Stimulated activated CD8-positive, alpha-beta memory T cell treated with anti-CD3 and anti-CD28 coated beads, Interleukin-7, amount 100 ng/mL, for 24 hours (primary cell): ENCODE measurements at places on chromosomes 2 and 18.

DNA sequence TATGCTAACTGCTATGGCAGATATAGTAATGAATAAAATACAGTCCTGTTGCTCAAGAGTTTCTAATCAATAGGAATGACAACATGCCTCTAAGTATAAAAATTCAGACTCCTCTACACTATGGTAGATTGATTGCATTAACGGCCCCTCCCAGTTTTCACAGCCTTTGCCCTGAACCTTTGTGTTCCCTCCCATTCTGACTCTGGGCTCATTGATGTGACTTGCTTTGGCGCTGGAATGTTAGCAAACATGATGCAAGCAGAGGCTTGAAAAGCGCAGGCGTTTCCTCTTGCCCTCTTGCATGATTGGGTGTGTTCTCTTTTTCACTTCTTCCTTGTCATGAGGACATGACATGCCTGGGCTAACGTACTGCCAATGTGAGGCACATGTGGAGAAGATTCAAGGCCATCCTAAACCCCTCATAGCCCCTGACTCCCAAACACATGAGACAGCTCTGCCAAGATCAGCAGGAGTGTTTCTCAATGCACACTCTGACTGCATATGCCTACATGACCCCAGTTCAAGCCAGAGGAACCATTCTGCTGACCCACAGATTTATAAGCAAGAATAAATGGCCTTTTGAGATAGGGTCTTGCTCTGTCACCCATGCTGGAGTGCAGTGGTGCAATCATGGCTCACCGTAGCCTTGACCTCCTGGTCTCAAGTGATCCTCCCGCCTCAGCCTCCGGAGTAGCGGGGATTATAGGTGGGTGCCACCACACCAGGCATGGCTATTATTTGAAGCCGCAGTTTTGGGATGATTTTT, 49.7 kb upstream of the CD28 start:
- DNase-seq: no peak

DNA sequence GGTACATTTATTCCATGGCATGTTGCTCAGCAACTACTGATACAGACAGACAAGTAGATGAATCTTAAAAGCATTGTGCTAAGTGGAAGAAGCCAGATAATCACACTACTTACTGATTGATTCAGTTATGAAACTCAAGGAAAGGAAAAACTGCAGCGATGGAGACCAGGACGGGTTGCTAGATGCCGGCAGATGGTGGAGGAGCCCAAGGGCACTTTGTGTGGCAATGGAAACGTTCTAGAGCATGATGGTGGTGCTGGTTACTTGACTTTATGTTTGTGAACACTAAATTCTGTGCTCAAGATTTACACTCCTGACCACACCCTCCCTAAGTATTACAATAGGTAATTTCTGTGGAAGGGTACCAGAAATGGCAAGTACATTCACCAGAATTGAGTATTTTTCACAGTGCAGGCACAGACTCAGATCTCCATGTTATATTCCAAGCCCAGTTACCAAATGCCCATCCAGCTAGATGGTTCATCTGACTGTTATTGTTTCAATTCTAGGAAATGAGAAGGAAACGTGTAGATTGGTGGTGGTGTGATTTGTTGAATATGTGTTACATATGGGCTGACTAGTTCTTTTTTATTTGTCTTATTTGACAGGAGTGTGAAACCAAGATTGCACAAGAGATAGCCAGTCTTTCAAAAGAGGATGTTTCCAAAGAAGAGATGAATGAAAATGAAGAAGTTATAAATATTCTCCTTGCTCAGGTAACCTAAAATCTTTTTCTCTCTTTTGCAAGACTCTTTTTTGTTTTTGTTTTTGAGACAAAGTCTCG, 55.1 kb downstream of the RALBP1 start:
- no peak for DNase-seq

- no peak for DNase-seq
These were observed 32.2 kb upstream of the GLI2 start for GRCh38 chr2:120703330-120703994.

DNA sequence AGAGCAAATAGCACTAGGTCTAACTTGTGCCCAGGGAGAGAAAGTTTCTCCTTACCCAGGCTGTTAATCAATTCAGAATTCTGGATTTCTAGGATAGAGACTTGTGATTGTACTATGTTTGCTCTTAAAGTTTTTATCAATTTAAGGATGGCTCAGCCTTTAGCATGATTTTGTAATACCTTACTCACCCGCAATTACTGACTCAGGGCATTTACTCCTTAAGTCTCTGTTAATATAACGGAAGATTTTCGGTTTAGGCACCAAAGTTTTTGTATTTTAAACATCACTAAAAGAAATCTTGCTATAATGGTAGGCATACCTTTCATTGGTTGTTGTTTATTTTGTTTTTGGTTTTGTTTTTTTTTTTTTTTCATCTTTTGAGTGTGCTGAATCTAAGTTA, 358.2 kb downstream of the RBM43 start:
- DNase-seq: no peak

- DNase-seq: no peak
These were observed 330.0 kb upstream of the DSEL start for GRCh38 chr18:67846422-67847098.
